ENCODE measurements at places on chromosomes 11 and 22.

DNA sequence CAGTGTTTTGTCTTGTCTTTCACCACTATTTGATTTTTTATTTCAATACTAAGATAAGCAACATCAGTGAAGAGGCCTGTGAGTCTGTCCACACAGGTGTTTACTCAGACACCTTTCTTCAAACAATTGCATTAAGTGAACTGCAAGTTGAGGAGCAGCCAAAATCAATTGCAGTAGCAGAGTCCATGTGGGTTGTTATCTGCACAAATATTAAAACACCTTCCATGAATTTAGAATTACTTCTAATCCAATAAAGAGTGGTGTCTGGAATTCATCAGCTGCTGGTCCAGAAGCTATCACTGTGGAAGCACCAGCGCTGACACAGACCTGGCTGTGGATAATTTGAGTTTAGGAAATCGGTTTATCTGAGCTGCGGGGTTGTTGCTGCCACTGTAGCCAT, 83.5 kb upstream of the FAT3 start:
- no peak for DNase-seq

DNA sequence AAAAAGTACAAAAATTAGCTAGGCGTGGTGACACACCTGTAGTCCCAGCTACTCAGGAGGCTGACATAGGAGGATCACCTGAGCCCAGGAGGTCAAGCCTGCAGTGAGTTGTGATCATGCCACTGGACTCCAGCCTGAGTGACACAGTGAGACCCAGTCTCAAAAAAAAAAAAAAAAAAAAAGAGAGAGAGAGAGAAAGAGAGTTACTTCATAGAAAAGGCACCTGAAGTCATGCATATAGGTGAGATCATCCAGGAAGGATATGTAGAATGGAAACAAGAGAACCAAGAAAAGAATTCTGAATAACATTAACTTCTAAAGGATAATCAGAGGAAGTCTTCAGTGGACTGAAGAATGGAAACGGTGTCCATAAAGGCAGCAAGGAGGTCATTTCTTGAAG, 106.8 kb downstream of the STK33 start:
- DNase-seq = no peak

GRCh38 chr11:106523921-106524320, 446.5 kb downstream of the AASDHPPT start:
- no peak for DNase-seq

DNA sequence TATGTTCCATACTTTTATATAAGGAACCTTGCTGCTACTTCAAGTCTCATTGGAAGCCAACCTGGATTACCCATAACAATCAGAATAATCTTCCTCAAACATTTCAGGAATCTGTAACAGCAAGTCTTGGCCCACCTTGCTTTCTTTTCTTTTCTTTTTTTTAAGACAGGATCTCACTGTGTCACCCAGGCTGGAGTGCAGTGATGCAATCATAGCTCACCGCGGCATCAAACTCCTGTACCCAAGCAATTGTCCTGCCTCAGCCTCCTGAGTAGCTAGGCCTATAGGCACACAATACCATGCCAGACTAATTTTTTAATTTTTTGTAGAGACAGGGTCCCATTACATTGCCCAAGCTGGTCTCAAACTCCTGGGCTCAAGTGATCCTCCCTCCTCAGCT, 29.3 kb upstream of the PRDM10 start:
- DNase-seq = no peak

DNA sequence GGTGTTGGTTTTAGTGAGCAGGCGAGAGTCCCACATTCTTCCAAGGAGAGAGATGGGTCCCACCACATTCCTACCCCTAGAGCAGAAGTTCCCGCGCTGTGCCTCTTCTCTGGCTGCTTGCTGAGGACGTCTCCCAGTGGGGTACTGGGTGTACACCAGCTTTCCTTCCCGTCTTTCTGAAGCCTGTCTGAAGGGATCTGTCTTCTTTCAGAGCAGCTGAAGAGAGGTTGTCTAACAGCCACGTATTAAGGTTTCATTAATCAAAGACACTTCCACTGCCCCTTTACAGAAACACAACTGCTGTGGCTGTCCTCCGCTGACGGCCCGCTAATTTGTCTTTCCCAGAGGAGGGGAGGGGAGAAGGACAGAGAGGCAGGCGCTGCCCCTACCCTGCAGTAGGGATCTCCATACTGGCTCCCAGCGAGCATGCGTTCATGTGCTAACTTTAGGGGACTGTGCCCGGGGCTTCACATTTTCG, 56.0 kb downstream of the ZBTB16 start:
- DNase-seq = no peak

DNA sequence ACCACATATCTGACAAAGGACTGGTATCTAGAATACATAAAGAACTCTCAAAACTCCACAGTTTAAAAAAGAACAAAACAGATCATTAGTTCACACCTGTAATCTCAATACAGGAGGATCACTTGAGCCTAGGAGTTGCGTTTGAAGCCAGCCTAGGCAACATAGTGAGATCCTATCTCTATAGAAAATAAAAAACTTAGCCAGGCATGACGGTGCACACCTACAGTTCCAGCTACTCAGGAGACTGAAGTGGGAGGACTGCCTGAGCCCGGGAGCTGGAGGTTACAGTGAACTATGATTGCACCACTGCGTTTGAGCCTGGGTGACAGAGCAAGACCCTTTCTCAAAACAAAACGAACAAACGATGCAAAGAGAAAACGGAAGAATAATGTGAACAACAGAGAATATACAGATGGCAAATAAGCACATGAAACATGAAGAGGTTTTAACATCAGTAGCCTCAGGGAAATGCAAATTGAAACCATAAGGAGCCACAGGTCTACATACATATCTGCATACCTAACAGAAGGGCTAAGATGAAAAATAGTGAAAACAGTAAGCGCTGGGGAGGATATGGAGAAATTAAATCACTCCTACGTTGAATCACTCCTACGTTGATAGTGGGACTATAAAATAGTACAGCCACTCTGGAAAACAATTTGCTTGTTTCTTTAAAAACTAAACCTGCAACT, 70.7 kb downstream of the DGCR2 start:
- no peak for DNase-seq

Data from stimulated activated CD4-positive, alpha-beta T cell treated with anti-CD3 and anti-CD28 coated beads, Interleukin-4, amount 100 ng/mL, for 24 hours (primary cell).